ENCODE measurements at places on chromosomes 1 and 21.

- DNase-seq: no peak
These were observed 39.0 kb downstream of the COQ8A start for GRCh38 chr1:226979115-226979516.

GRCh38 chr1:39103328-39104157 is 77.4 kb downstream of the NDUFS5 start:
- no peak for DNase-seq

- no peak for DNase-seq
These were observed 75.7 kb upstream of the NRIP1 start for GRCh38 chr21:15140321-15141019.

DNA sequence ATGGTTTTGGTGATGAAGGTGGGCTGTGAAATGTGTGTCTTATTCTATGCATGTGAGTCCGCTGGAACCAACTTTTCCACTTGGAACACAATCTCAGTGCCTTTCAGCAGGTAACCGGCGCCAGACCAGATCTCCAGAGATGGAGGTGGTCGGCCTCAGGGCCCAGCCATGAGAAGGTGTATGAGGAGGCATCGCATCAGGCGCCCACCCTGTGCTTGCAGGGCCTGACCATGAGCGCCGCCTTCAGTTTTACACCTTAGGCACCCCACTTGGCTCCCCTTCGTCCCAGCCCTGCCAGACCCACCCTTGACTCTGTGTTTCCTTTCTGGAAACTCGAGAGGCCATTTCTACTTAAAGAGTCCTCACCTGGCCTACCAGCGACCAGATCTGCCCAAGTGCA is 48.6 kb upstream of the ATF3 start:
- no peak for DNase-seq

DNA sequence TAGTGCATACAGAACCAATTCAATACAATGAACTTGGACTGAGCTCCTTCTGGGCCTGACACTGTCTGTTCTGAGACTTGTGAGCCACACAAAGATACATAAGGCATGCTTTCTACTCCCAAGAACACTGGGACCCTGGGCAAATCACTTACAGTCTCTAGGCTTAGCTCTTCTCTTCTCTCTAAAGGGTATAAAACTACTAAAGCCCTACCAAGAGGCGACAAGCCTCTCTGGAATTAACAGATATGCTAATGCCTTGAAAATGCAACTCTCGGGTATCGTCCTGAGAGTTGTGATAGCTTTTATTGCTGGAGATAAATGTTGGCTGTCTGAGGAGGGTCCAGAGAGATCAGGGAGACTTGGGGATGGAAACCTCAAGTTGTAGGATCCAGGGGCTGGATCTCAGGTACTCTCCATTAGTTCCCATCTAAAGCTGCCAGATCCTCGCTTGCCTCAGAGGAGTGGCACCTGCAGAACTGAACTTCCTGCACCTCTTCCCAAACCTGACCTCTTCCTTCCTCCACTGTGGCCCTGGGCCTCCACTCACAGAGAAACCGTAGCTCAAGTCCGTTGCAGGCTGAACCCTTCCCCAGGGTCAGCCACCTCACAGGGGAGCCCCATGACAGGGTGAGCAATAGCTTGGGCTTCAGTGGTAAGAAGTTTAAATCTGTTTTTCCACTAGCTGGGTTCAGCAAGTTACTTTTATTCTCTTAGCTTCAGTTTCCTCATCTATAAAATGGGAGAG is 11.5 kb upstream of the CFAP45 start:
- DNase-seq: no peak

DNA sequence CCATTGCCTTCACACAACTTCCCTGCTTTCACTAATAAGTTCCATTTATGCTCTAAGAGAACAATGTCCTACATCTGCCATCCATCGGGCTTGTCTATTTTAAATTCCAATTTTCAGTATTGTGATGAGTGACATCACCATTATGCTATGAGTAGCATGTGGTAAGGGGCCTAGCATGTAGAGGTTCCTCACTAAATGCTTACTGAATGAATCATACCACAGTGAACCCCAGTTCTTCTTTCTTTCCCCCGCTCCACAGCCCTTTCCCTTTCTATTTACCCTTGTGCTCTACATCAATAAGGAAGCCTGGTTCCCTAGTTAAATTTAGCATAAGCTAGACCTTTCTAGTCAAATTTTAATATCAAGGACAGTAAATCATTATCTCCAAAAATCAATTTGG is 195.0 kb upstream of the RGS18 start:
- DNase-seq: no peak
